Chondrocyte (in vitro differentiated cells): ENCODE measurements at places on chromosomes 3 and 15. TPM values are rescaled to one million over a fixed set of nuclear protein-coding genes. Genes with fewer than 3 reads are reported as not detected.

DNA sequence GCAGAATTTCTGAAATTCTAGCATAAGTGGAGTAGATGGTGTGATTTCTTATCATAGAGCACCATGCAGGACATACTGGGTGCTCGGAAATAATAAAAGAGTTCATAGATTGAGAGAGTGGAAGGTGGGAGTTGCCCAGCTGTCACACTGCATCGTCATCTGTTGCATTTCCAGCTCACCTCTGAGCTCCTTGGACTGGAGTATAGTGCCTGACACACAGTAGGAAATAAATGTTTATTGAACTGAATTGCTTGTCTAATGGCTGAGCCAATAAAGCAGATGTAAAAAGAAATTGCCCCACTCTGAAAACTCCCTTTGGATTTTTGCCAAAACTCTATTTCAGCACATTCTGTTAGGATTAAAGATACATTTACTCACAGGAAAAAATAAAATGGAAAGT is 108.9 kb upstream of the UBE2E1 start:
- no peak overlapping the region for H3K4me3 ChIP-seq
- H3K4me1 ChIP-seq, result peaks cover 9% of the 10 kb centered on the region
- no peaks in the 10 kb centered on the region for H3K27me3 ChIP-seq

- H3K27me3 ChIP-seq, result peaks cover 9% of the 10 kb centered on the region
- H3K36me3 ChIP-seq, result no peaks in the 10 kb centered on the region
- H3K4me3 ChIP-seq, result no peak overlapping the region
- no peak overlapping the region for H3K27ac ChIP-seq
- H3K4me1 ChIP-seq, result peaks cover 16% of the 10 kb centered on the region
Measured at GRCh38 chr15:77630056-77630455, 2.7 kb downstream of the LINGO1 start.

DNA sequence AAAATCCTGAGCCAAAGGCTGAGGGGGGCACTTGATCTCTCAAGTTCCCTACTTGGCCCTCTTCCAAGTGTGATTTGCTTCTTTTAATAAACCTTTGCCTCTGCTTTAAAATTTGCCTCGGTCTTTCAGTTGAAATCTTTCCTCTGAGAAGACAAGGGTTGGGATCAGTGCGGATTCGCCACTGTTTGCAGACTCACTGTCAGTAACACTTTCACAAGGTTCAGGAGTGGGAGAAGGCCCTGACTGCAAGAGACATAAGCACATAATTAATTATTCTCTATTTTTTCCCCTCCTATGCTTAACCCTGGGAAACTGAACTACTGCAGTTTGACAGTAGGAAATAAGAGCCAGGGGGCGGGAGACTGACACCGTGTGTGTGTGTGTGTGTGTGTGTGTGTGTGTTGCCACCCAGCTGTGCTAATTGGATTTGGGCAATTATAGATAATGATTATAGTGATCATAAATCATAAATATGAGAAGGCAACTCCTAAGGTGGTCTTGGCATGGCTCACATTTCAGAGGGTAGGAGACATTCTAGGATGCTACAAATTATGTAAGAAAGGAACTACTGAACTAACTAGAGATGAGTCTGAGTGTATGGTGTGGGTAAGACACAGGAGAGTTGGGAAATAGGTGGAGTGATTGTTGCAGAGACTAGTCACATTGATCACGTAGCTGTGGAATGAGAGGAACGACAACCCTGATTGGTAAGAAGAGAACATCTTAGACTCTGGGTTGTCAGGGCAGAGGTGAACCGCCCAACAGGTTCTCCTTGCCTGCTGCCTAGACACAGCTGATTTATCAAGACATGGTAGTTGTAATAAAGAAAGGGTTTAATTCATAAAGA is 5.5 kb upstream of the ZNF662 start:
- peaks cover 23% of the 10 kb centered on the region for H3K27me3 ChIP-seq
- no peak overlapping the region for H3K27ac ChIP-seq

- H3K27me3 ChIP-seq, result peaks cover 3% of the 10 kb centered on the region
- DNase-seq, result no peak
- no peak overlapping the region for H3K4me3 ChIP-seq
- peaks cover 2% of the 10 kb centered on the region for H3K36me3 ChIP-seq
- peak overlapping the region; percentile 71 for H3K27ac ChIP-seq
Measured at GRCh38 chr3:134663721-134664456, 13.1 kb upstream of the KY start.

- H3K27me3 ChIP-seq, result peaks cover 31% of the 10 kb centered on the region
- H3K4me3 ChIP-seq, result no peak overlapping the region
- no peaks in the 10 kb centered on the region for H3K36me3 ChIP-seq
- H3K4me1 ChIP-seq, result no peaks in the 10 kb centered on the region
- no peak overlapping the region for H3K27ac ChIP-seq
Measured at GRCh38 chr3:46324036-46324435, 29.9 kb upstream of the CCR2 start.

DNA sequence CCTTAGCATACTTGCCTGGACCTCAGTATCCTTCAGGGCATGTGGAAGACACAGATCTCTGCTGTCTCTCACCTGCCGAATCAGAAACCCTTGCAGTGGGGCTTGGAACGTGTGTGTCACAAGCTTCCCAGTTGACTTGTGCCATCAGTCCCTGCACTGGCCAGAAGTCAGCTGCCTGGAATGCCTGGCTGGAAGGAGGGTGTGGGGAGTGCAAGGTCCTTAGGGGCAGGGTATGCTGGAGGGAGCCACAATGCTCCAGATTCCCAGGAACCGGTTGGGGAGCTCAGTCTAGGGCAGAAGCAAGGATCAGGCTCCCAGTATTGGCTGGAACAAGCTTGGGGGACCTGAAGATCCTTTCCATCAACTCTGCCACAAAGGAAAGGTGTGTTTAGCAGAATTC is 27.1 kb downstream of the SPSB4 start:
- no peak for DNase-seq
- H3K27ac ChIP-seq, result peak overlapping the region; percentile 27
- H3K36me3 ChIP-seq, result no peaks in the 10 kb centered on the region
- no peaks in the 10 kb centered on the region for H3K27me3 ChIP-seq

DNA sequence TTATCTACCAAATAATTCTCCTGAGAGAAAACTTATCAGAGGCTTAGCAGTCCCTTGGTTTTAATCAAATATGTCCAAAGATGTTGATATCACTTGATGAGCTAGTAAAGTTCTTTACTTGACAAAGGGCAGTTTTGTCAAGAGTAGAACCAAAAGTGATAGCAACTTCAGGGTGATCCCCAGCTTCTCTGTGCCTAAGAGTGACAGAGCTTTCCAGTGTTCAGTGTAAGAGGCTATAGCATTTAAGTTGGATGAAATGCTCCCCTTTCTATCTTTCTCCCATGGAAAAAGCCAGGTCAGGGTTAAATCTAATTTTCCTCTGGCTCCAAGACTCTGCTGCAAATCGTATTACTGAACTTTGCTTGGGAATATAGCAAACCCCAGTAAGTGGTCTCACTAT is 120.8 kb downstream of the UNC13C start:
- no peaks in the 10 kb centered on the region for H3K4me1 ChIP-seq
- H3K4me3 ChIP-seq, result no peak overlapping the region
- no peaks in the 10 kb centered on the region for H3K36me3 ChIP-seq
- no peak overlapping the region for H3K27ac ChIP-seq
- no peak for DNase-seq

DNA sequence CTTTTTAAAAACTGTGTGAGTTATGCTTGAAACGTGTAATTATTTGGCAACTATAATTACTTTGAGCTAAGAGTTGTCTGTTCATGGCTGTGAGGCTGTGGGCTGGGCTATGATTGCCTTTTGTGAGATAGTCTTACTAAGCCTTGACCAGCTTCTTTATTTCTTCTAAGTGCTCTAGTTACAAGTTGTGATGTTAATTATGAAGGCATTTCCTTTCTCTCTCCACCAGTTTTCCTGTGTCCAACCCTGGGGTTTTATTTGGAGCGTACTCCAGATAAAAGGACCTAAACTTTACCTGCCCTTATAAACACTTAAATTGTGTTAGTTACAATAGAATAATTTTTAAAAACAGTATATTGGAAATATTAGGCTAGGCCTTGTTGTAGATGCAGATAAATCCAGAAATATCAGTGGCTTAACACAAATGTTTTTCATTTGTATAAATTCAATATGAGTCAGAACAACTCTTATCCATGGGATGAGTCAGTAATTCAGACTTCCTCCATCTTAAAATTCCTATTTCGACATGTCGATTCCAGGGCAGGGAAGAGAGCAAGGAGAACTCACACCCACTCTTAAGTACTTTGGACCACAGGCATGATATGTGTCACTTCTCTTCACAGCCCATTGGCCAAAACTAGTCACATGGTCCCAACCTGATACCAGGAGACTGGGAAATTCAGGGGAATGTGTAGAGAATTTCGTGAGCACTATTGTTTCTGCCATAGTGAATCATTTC is 17.0 kb downstream of the TMEM62 start:
- no peaks in the 10 kb centered on the region for H3K27me3 ChIP-seq
- peaks cover 11% of the 10 kb centered on the region for H3K36me3 ChIP-seq
- no peak overlapping the region for H3K4me3 ChIP-seq
- no peak overlapping the region for H3K27ac ChIP-seq

GRCh38 chr3:172609750-172610149 is 86.5 kb upstream of the TNFSF10 start:
- H3K36me3 ChIP-seq, result peaks cover 6% of the 10 kb centered on the region
- no peaks in the 10 kb centered on the region for H3K27me3 ChIP-seq
- peaks cover 31% of the 10 kb centered on the region for H3K4me1 ChIP-seq
- no peak overlapping the region for H3K4me3 ChIP-seq
- no peak for DNase-seq

DNA sequence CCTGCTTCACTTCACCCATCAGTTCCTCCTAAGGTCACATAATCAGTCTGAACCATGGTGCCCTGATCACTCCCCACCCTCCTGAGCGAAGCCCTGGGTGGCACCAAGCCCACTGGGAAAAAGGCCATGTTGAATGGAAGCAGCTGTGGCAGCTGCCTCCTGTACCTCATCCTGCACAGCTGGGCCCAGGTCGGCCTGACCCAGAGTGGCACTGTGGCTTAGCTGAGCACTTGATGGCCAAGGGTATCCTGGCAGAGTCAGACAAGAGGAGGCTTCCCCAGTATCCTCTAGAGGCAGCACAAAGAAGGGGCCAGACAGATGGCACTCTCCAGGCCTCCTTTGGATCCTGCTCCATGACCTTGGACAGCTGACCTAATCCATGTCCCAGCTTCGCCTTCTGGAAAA is 68.4 kb downstream of the TLE3 start:
- no peak for DNase-seq
- H3K4me3 ChIP-seq, result no peak overlapping the region
- H3K27ac ChIP-seq, result no peak overlapping the region
- H3K4me1 ChIP-seq, result peaks cover 1% of the 10 kb centered on the region
- no peaks in the 10 kb centered on the region for H3K36me3 ChIP-seq

DNA sequence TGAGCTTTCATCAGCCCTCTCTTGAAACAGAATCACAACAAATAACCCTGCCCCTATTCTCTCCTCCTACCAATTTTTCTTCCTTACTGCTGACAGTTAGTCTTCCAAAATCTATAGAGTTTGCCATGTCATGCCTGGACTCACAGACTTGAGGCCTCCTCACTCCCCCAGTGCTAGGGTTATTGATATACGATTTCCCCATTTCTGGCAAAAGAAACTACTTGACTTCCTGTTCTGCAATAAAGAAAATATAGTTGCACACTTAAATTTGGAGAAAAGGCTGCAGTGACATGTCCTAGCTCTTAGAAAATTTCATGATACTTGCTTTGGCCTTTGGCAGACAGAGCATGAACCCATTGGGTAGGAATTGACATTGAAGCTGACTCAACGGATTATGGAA is 75.9 kb downstream of the CYP19A1 start:
- peaks cover 28% of the 10 kb centered on the region for H3K27me3 ChIP-seq
- H3K4me3 ChIP-seq, result no peak overlapping the region
- no peaks in the 10 kb centered on the region for H3K36me3 ChIP-seq
- DNase-seq, result no peak
- peaks cover 6% of the 10 kb centered on the region for H3K4me1 ChIP-seq
- H3K27ac ChIP-seq, result no peak overlapping the region

- DNase-seq, result no peak
- no peaks in the 10 kb centered on the region for H3K36me3 ChIP-seq
- H3K27me3 ChIP-seq, result peaks cover 2% of the 10 kb centered on the region
- H3K4me1 ChIP-seq, result no peaks in the 10 kb centered on the region
Measured at GRCh38 chr15:91751611-91752010, 101.9 kb upstream of the SLCO3A1 start.

- no peak overlapping the region for H3K4me3 ChIP-seq
- DNase-seq, result no peak
- peaks cover 41% of the 10 kb centered on the region for H3K4me1 ChIP-seq
- H3K27me3 ChIP-seq, result no peaks in the 10 kb centered on the region
- H3K27ac ChIP-seq, result no peak overlapping the region
- no peaks in the 10 kb centered on the region for H3K36me3 ChIP-seq
Measured at GRCh38 chr15:95715116-95715903, 615.2 kb upstream of the NR2F2 start.

DNA sequence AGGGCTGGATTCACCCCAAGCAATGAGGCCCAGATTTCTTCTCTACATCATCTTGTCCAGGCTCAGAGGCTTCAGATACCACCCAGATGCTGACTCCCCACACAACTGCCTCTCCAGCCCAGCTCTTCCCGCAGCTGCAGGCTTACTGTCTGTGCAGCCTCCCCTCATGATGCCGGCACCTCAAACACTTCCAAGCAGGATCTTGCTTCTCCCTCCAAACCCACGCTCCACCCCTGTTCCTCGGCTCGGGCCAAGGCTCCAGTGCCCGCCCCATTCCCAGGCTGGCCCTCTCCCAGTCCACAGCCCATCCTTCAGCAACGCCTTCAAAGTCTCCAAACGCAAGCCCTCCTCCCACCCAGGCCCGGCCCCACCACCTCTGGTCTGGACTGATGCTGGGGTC is 159.2 kb upstream of the LINGO1 start:
- H3K4me3 ChIP-seq, result no peak overlapping the region
- H3K4me1 ChIP-seq, result no peaks in the 10 kb centered on the region
- DNase-seq, result no peak
- peaks cover 2% of the 10 kb centered on the region for H3K36me3 ChIP-seq
- no peak overlapping the region for H3K27ac ChIP-seq
- peaks cover 19% of the 10 kb centered on the region for H3K27me3 ChIP-seq

- peaks cover 51% of the 10 kb centered on the region for H3K4me1 ChIP-seq
- H3K4me3 ChIP-seq, result no peak overlapping the region
- DNase-seq, result no peak
- H3K27me3 ChIP-seq, result no peaks in the 10 kb centered on the region
- no peaks in the 10 kb centered on the region for H3K36me3 ChIP-seq
Measured at GRCh38 chr3:58055314-58055713, 47.1 kb downstream of the FLNB start.

GRCh38 chr3:43286115-43286840 is at the start of gene SNRK:
SNRK (plus strand) TSS chr3:43286540; CDS start chr3:43303204, 16,664 bp downstream.
- no peak for DNase-seq
- peaks cover 44% of the 10 kb centered on the region for H3K4me1 ChIP-seq
- peaks cover 4% of the 10 kb centered on the region for H3K36me3 ChIP-seq
- H3K4me3 ChIP-seq, result peak within 1 kb of the TSS; percentile 86

Gene MYH15
- 0.05 to 0.17 TPM (median 0.05 TPM) in 3 replicates for total RNA-seq

Gene COL7A1
- total RNA-seq, result 15.9 to 36.6 TPM (median 36.5 TPM) in 3 replicates

Gene LRRC31
- not detected in 3 replicates for total RNA-seq

Gene PLXND1
- 267 to 284 TPM (median 270 TPM) in 3 replicates for total RNA-seq

Gene LRRIQ4
- not detected in 3 replicates for total RNA-seq

Gene CHDH
- 0.46 to 0.67 TPM (median 0.60 TPM) in 3 replicates for total RNA-seq

Gene TRIM71
- 0.05 to 0.17 TPM (median 0.08 TPM) in 3 replicates for total RNA-seq

Gene NR1I2
- not detected in 3 replicates for total RNA-seq

Gene CCR3
- not detected in 3 replicates for total RNA-seq
